ENCODE measurements at places on chromosomes 1 and 21.

DNA sequence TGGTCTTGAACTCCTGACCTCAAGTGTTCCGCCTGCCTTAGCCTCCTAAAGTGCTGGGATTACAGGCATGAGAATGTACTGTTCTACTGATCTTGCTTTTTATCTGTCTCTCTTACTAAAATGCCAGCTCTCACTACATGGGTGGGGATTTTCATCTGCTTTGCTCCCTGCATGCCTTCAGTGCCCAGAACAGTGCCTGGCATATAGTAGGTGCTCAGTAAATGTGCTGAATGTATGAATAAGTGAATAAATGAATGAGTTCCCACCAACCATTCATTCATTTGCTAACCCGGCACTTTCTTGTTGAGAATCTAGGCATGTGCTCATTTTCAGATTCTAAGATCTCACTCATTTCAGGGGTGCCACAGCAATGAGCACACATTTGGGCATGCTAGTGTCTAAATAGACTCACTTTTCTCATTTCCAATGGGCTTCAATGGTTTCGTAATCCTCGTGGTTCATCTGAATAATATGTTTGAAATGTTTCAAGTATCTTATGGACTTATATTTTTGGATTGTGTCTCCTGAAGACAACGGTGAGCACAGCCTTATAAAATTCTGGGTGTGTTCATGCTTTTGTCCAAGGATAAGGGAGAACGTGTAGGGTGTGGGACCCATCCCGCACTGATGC lies 7.6 kb downstream of the DHRS3 start:
- DNase-seq = no peak

GRCh38 chr1:153553096-153553495 lies 4.0 kb upstream of the S100A3 start:
- DNase-seq = no peak

- DNase-seq = no peak
These were observed 45.9 kb downstream of the ARHGEF16 start for GRCh38 chr1:3500265-3500835.

GRCh38 chr21:42621819-42622177 lies 31.6 kb upstream of the PDE9A start:
- no peak for DNase-seq

DNA sequence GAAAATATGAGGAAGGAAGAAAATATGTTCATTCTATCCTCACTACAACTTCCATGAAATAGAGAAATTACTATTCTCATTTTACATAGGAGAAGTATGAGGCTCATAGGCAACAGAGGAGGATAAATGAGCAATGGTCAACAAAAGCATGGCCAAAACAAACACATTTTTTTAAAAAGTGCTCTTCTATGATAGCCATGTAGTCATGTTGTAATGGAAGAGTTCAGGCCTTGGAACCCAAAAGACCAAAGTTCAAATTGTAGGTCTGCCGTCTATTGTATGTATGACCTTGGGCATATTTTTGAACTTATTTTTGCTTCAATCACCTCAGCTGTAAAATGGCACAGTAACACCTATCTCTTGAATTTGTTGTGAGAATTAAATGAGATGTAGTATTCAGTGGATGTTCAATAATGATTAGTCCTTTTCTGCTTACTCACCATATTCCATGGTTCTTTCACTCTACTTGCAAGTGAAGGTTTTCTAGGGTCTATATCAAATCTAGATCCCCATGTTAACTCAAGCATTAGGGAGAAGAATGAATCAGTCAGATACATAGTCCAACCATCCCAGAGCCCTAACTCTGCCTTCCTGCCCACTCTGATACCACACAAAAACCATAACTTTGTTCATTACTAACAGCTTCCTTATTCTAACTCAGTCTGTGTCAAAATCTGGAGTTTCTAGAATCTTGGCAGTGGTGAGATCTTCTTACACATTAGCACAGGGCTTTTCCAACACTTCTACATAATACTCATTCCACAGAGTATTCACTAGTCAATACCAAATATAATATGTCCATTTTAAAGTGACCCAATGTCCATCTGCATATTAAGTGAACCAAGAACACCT lies 353.2 kb downstream of the PLPP3 start:
- DNase-seq = no peak

- DNase-seq = no peak
These were observed 21.3 kb downstream of the ST6GALNAC3 start for GRCh38 chr1:76095802-76096201.

- no peak for DNase-seq
These were observed 52.3 kb upstream of the C8B start for GRCh38 chr1:57018119-57018518.

- no peak for DNase-seq
These were observed 12.3 kb downstream of the ZMPSTE24 start for GRCh38 chr1:40270152-40270834.

- DNase-seq = no peak
These were observed 34.2 kb downstream of the L1TD1 start for GRCh38 chr1:62228883-62229187.

DNA sequence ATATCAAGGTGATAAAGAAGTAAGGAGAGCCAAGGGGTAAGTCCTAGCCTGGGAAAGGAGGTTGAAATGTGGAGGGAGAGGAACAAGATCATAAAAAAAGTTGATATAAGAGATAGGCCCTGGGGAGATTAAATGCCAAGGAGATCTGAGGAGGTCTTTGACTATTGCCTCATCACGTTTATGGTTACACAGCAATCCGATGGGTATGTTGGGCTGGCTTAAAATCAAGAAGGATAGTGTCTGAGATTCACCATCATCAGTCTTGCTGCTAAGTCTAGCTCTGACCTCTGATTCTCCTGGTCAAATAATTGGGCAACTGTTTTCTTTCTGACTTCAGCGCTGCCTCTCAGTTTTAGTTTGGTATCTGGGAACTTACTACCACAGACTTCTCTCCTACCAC lies 416.3 kb downstream of the GPATCH2 start:
- DNase-seq = no peak

DNA sequence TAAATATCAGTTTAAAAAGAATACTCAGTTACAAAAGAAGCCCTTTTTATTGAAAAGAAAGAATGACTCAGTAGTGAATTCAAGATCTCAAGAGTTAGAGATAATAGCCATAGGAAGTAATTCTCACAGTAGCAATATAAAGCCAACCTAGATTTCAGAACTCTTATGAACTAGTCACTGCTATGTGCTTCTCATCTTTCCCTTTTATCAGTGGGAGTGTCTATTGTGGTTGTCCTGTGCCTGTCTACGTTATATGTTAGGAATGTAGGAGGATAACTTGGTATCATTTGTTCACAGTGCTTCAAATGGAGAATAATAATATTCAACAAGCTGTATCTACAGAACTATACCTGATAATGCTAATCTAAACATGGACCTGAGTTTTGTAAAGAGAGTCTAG lies 73.1 kb upstream of the RGS21 start:
- DNase-seq = no peak

- DNase-seq = no peak
These were observed 306.4 kb downstream of the DUSP10 start for GRCh38 chr1:221435504-221435904.

GRCh38 chr1:221979444-221980032 lies 237.6 kb upstream of the DUSP10 start:
- DNase-seq = no peak

GRCh38 chr21:44785620-44786335 lies 15.8 kb downstream of the UBE2G2 start:
- DNase-seq = no peak

DNA sequence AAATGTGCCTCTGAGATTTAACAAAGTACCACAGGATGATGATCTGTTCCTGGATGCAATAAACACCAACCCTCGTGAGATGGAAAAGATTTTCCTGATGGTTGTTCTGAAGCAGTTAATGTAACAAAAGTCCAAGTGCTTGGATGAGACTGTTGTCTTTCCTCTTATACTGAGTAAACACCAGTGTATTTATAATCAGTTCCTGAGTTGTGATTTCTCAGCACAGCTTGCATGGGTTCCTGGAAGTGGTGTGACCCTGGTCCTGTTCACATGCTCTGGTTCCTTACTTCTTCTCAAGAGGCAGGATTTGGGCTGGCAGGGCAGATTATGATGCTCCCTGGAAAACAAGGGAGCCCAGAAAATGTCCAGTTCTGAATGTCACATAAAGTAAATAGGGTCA lies 208.2 kb upstream of the USP24 start:
- no peak for DNase-seq

GRCh38 chr1:81439046-81439823 lies 361.5 kb upstream of the ADGRL2 start:
- DNase-seq = no peak

GRCh38 chr1:53369761-53370160 lies 41.9 kb upstream of the LRP8 start:
- no peak for DNase-seq

DNA sequence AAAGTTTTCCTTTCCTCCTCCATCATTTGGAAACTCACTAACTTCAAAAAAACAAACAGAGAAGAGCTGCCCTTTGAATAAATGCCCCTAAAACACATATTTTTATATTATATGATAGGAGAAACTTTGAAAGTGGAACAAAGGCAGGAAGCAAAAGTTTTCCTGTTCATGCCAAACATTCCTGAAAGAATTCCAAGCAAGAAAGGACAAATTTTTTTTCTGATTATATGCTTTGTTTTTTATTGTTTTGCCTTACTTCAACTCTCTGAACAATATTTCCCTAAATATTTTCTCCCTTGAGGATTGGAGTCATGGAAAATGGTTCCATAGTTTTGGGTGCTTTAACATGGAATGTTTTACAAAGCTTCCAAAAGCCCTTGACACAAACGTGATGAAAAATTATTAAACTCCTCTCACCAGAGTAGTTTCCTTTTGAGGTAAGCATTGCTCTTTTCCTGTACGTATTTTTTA lies 638.5 kb upstream of the CAMK1G start:
- no peak for DNase-seq

DNA sequence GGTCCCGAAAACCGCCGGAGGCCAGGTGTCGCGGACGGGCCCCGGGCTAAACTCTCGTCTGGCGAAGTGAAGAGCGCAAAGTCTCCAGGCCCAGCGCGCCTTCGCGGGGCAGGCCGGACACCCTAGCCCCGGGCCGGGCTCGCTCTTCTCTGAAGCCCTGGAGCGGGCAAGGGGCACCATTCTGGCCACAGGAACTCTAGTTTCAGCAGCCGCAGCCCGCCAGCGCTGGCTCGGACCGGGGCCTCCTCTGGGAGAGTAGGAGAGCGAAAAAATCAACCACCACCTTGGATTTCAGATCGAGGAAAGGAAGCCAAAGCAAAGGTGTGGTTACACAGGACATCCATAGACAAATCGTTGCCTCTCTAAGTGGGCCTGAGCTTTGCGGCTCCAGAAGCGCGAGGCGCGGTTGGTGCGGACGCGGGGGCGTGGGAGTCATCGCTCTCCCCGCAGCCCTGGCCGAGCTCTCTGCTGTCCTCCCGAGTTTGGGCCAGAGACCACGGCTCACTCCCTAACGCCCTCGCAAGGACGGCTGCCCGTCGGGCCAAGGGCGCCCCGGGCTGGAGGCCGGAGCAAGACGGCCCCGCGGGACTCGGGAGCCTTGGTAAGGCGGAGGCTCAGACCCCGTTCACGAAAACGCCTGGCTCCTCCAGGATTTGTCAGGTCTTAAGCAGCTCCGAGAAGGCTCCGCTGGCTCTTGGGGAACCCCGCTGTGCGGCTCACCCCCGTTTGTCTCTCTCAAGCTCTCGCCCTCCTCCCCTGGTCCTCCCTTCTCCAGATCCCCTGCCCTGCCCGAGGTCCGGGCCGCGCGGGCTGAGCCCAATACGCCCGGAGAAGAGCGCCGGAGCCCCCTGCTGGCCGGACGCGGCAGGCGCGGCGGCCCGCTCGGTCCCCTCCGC lies 132.9 kb upstream of the DPYD start:
- no peak for DNase-seq

GRCh38 chr1:246597340-246597739 lies 31.1 kb downstream of the CNST start:
- no peak for DNase-seq

- no peak for DNase-seq
These were observed 35.6 kb downstream of the MRPL39 start for GRCh38 chr21:25571726-25572121.

DNA sequence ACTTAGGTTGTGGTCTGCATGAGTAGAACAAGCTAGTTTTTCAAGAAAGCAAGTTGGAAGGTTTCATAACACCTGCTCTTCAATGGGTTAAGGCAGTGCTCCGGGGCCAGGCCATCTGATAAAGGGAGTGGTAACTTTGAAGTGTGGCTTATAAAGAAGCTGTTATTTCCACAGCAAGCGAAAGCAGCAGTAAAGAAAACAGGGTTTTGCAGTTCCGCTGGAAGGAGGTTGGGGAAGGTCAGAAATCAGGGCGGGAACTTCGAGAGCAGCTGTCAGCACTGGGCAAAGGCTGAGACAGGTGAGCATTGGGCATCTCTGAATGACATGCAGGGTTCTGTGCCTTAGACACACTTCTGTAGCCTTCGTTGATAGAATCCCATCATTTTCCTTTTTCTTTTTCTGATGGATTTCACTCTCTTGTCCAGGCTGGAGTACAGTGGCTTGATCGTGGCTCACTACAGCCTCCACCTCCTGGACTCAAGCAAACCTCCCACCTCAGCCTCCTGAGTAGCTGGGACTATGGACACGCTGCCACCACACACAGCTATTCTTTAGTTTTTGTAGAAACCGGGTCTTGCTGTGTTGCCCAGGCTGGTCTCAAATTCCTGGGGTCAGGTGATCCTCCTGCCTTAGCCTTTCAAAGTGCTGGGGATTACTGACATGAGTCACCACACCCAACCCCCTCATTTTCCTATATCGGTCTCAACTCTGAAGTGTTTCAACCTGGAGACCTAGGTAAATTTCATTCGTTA lies 20.5 kb downstream of the TMEM51 start:
- no peak for DNase-seq

DNA sequence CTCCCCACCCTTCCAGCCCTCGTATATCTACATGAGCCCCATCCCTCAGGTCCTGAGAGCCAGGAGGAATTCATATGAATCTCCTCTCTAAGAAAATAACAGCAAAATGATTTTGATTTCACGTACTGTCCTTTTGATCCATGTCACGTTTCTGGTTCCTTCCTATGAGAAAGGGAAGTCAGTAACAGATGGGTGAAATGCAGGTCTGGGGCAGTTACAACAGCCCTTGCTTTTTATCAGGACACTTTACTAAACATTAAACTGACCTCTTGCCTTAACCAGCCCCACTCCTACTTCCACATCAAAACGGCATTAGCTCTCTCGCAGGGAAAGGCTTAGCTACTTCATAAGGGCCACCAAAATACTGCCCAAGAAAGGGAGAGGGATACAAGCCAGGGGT lies 59.0 kb downstream of the SPATA46 start:
- DNase-seq = no peak

GRCh38 chr21:28018741-28019669 lies 973.7 kb downstream of the LTN1 start:
- DNase-seq = no peak

DNA sequence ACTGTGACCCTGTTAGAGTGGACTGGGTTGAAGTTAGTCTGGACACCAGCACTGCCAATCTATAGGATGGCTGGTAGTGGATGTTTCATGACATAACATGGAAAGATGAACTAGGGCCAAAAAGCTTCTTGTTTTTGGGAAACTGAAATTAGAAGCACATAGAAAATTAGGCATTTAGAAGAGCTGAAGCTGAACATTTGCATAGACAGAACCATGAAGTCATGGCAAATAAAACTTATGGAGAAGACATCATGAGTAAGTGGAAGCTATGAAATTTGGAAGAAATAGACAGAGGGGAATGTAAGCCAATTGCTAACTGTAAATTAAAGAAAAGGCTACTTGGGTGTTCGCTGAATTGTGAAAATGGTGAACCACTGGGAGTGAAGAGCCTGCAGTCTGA lies 2.7 kb upstream of the S100A11 start:
- DNase-seq = no peak
